Suppressor macrophage treated with lipopolysaccharide for 1 hour (primary cell): ENCODE measurements at places on chromosomes 1 and 21.

DNA sequence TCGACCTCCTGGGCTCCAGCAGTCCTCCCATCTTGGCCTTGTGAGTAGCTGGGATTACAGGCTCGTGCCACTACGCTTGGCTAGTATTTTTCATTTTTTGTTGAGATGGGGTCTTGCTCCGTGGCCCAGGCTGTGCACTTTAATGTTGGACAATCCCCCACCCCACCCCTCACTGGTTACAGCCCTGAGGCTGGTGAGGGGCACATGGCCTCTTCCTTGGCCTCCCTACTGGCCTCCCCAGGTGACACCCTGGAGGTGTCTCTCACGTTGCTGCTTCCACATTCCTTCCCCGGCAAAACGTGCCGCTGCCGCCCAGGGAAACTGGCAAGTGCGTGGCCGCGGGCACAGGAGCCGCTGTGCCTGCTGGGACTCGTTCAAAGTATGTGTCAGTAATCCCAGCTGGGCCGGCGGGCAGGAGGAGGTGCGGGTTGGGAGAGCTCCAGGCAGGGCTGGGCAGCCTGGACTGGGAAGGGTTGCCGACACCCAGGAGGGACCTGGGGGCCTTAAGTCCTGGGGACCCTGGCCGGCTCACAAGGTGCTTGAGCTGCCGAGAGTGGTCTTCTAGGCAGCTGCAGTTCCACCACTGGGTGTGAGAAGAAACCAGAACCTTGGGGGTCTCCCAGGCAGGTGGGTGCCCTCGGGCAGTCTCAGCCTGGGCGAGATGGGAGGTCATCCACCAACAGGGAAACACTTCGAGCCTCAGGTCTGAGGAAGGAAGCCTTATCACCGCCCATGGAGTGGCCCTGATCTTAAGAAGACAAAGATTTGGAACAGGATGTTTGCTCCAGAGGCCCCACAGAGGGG is 6.5 kb downstream of the WNT3A start:
- DNase-seq, result no peak

GRCh38 chr1:25517476-25518394 is 25.7 kb upstream of the LDLRAP1 start:
- DNase-seq, result no peak

GRCh38 chr1:28322194-28322593 is 6.6 kb upstream of the MED18 start:
- no peak for DNase-seq

DNA sequence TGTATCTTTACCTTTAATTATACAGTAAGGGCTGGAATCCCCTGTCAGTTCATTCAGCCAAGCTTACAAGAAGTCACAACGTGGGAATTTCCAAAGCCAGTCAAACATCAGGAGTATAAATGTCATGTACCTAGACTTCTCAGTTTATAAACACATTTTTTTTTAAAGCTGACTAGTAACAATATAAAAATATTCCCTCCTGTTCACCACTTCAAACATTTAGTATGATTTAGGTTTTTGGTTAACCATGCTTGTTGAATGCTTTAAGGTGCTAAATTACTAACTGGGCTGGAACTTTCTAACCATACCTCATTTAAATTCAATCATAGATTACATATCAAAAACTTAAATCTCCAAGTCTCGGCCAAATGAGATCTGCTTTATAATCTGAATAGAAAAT is 44.0 kb downstream of the JAK1 start:
- peak; percentile 75 for DNase-seq

- no peak for DNase-seq
These were observed 229.5 kb downstream of the PAPPA2 start for GRCh38 chr1:176692431-176692830.
